Right hindlimb (tissue), 1 donor: ENCODE measurements at places on chromosomes 3 and 15.

GRCh38 chr15:65028338-65028737, 1.1 kb downstream of the MTFMT start:
- DNase-seq = no peak

- DNase-seq = no peak
Observed at GRCh38 chr15:46309914-46310313, 675.1 kb downstream of the SQOR start.

DNA sequence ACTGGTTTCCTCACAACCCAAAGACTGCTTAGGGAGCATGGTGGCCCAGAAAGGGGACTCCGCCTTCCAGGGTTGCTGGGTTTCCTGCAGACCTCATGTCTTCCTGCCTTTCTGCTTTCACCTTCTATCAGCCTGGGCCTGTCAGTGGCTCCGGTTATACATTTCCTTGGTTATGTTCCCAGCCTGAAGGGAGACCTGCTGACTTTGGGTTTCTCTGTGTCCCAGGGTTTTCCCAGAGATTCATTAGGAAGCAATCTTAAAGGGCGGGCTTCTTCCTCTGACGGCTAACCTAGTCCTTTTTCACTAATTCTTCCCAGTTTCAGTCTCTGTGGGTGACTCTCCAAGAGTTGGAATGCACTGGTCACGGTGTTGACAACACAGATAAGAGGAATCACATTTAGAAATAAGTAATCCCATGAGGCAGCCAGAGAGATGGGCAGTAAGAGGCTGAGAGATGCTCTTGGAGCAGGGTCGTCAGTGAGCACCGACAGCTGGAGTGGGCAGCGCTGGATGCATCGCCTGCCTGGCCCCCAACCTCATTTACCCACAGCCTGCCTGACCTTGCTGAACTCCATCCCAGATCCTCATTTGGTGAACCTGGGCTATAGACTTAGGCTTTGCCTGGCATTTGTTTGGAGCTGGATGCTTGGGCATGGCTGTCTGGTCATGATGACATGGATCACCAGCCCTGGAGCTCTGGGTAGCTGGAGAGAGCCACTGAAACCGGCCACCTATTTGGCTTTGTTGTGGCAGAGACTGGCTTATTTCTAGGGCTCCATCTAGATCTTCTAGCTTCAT, 10.0 kb upstream of the EHD4 start:
- DNase-seq = no peak

DNA sequence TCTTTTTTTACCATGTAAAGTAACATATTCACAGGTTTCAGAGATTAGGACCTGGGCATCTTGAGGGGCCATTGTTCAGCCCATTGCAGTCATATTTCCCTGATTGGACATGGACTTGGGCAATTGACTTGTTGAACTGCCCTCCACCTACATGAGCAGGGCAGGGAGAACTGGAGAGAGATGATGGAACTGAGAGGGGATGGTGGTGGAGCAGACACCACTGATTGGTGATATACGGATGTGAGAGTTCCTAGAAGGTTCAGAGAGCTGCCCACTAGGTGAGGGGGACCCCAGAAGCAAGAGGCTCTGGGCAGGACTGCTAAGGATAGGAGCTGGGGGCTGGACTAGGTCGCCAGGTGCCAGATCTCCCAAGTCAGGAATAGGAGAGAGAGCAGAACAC, 37.8 kb upstream of the SIAH2 start:
- no peak for DNase-seq

- no peak for DNase-seq
Observed at GRCh38 chr15:67882487-67883233, 42.8 kb upstream of the RNU6-1 start.

DNA sequence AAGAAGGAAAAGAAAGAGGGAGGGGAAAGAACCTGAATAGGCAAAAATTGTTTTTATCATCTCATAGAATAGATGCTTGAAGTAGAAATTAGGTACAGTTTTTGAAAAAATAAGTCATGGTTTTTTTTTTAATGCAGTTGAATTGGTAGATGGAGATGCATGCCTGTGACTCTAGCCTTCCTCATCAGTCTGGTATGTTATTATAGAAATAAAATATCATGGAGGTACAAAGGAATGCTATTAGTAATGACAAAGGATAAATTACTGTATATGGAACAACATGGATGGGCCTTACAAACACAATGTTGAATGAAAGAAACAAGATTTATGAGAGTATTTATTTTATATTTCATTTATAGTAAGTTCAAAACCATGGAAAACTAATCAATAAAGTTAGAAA, 162.4 kb upstream of the GALNT15 start:
- no peak for DNase-seq

GRCh38 chr3:170247875-170248274, 25.7 kb downstream of the PRKCI start:
- DNase-seq = no peak

GRCh38 chr3:185950728-185951127, 12.9 kb upstream of the TRA2B start:
- DNase-seq = no peak

- no peak for DNase-seq
Observed at GRCh38 chr3:132344666-132345280, 27.6 kb downstream of the ACP3 start.

- no peak for DNase-seq
Observed at GRCh38 chr3:157310329-157311052, 126.2 kb upstream of the PTX3 start.

- no peak for DNase-seq
Observed at GRCh38 chr15:73632670-73633058, 525 bp downstream of the NPTN start.

GRCh38 chr3:67294341-67294740, 296.2 kb downstream of the KBTBD8 start:
- no peak for DNase-seq

DNA sequence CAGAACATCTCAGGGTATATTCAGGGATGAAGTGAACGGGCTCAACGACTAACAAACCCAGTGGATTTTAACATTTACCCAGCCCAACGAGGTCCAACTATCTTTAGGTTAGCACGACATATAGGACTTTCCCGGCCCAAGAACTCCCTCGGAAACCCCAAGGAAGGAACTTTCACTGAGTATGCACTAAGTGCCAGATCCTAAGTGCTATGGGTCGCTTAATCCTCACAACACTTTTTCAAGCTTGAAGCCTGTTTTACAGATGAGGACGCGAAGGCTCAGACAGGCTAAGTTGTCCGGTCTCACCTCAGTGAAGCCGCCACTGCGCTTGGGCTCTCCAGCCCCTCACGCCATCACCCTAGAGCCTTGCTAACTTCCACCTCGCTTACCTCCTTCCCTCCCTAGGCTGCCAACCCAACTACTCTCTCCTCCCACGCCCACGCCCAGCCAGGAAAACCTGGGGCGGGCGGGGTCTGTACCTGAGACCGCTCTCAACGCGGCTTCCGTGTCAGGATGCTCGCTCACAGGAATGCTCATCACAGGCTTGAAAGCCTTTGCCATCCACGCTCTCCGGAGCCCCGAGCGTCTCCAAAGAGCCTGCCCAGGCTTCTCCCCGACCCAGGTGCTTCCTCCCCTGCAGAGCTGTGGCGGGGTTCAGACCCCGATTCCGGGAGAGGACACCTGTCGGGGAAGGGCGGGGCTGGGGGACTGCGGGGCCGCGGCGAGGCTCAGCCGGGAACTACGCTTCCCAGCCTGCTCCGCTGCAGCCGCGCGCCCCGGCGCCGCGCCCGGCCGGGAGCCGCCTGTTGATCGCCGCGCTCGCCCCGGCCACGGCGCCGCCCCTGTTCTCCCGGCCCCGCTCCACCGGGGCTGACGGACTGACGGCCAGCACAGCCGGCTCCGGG, at the start of gene TMOD2:
TSS of gene TMOD2 (plus strand) at position 806 of the 905 bp plus-strand sequence. CDS start 14,845 bp downstream, outside the sequence.
- peak; percentile 54 for DNase-seq

DNA sequence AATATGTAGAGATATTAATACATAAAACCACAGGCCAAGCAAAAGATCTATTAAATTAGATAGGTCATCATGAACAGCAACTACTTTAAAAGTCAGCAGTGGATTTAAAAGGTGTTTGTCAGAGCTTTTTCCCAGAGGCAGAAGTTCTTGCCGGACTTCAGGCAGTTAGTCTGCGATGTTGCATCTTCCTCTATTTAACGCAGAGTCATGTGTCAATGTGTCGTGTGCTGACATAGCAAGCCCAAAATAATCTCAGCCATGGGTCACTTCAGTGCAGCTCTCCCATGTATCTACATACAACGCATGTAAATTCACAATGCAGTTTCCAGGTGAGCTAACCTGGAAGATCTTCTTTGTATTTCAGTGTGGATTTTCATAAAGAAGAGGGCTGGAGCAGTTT, 8.0 kb upstream of the TMEM212 start:
- DNase-seq = no peak

- no peak for DNase-seq
Observed at GRCh38 chr3:193910886-193911738, 224.8 kb upstream of the HES1 start.

DNA sequence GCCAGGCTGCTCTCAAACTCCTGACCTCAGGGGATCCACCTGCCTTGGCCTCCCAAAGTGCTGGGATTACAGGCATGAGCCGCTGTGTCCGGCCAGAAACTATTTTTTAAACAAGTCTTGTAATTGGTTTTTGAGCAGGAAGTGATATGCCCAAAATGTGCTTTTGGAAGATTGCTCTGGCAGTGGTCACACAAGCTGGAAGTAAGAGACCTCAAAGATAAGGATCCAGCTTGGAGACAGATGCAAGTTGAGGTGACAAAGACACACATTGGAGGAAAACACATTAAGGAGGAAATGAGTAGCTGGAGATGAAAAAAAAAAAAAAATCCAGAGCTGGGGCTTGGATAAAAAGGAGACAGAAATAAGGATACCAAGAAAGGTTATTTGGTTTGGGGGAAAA, 6.3 kb downstream of the TM4SF18 start:
- DNase-seq = no peak

- no peak for DNase-seq
Observed at GRCh38 chr15:75036212-75036616, 12.8 kb downstream of the PPCDC start.

- DNase-seq = no peak
Observed at GRCh38 chr3:190249414-190249813, 72.8 kb downstream of the CLDN1 start.

DNA sequence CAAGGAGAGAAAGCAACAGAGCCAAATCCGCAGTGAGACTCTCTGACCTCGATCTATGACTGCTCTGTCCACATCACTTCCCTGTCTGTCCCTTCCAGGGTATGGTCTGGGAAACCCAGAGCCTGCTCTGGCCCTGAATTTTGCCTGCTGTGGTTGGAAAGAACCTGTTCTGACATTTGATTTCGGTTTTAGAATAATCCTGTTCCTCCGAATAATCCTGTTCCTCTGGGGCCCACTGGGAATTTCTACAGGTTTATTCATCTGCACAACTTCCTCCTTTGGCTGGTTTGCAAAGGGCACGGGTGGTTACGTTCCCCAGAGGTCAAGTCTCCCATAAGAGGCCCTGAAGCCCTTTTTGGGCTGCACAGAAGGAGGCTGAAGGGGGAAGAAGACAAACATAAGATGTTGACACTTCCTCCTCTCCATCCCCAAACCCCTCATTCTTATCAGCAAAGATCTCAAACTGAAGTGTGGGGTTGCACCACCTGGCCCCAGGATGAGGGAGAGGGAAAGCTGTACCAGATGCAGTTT, 10.6 kb downstream of the LAMP3 start:
- no peak for DNase-seq

- DNase-seq = no peak
Observed at GRCh38 chr15:37789397-37789786, 145.0 kb upstream of the TMCO5A start.

- DNase-seq = peak; percentile 20
Observed at GRCh38 chr15:96358001-96358801, 27.7 kb downstream of the NR2F2 start.

- no peak for DNase-seq
Observed at GRCh38 chr15:44136991-44137477, 58.0 kb downstream of the FRMD5 start.

DNA sequence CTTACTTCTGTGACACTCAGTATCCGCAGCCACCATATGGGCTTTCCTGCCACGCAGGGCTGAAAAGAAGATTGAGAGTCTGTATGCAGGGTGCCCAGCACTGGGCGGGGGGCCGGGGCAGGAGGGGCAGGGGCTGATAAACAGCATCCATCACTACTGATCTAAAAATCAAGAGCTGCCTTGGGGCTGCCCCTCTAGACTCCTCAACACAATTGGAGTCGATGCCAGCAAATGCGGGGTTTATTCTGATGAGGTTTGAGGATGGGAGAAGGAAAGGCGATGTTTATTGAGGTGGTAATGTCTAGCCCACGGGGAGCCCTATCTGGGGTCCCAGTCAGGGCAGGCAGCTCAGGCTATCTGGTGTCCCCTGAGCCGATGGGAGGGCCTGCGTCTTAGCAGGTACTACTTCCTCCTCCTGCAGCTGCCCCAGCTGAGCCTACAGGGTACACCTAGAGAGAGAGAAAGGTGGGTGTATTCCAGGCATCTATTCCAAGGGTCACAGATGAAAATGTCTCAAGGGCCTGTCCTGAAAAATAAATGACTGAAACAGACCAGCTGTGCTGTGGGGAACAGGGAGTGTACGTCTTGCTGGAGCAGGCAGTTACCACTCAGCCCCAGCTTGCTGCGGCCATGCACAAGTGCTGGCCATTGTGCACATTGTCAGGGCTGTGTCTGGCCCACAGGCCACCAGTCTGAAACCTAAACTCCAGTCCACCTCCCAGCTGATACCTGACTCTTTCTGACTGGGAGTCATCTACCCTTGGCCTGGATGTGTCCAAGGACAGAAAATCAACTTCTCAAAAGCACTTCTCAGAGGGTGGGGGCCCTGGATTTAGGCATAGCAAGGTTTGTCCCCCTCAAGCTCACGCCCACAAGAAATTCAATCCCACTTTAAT, 19.5 kb downstream of the ISG20 start:
- no peak for DNase-seq

- no peak for DNase-seq
Observed at GRCh38 chr3:79184251-79184650, 583.5 kb downstream of the ROBO1 start.

GRCh38 chr15:51144021-51144532, 49.4 kb upstream of the TNFAIP8L3 start:
- DNase-seq = no peak

GRCh38 chr15:94023531-94023930, 207.8 kb upstream of the MCTP2 start:
- DNase-seq = peak; percentile 39

GRCh38 chr3:49170744-49171118, 667 bp upstream of the KLHDC8B start:
- DNase-seq = no peak

DNA sequence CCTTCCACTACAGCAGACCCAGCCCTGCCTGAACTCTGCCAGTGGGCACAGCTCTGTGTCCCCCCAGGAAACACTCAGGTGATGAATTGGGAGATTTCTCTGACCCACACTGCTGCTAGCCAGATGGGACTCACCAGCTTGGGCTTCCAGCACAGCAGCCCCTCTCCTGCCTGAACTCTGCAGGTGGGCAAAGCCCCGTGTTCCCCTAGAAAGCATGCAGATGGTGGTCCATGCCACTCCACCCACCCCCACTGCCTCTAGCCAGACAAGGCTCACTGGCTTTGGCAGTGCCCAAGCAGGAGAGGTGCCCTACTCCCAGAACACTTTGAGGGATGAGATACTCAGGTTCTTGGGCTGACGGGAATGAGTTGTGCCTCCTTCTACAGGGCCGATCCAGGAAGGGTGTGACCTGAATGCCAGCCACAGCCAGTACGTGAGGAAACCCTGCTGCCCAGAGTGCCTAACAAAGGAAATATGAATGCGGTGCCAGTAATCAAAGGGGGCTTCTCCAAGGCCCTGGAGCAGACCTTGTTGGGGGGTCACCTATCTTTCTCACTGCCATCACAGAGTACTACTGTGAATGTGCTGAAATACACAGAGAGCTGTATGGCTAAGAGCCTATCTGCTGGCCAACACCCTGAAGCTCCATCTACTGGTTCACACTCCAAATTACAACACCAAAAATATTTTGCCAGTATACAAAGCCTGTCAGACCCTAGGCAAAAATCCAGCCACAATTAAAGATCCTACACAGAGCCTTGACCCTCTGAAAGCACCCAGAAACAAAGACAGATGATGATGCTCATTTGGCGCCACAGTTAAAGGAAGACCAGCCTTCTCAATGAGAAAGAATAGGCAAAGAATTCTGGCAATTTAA, 61.9 kb downstream of the BTLA start:
- no peak for DNase-seq
